Diencephalon (tissue), 1 donor: ENCODE measurements at places on chromosomes 12 and 14. TPM values are rescaled to one million over a fixed set of nuclear protein-coding genes. Genes with fewer than 3 reads are reported as not detected.

The OAS2 gene
- 3.2 TPM for total RNA-seq

The WNT1 gene
- not detected for total RNA-seq

The MAP1LC3B2 gene
- 2.1 TPM for total RNA-seq

The AMDHD1 gene
- total RNA-seq: 1.6 TPM

The PTPRR gene
- total RNA-seq: 22.1 TPM

The OR4K2 gene
- not detected for total RNA-seq

The FITM1 gene
- not detected for total RNA-seq

The USP44 gene
- 4.4 TPM for total RNA-seq

The ASB2 gene
- total RNA-seq: 1.4 TPM

The GALNT6 gene
- total RNA-seq: 0.23 TPM

The PROX2 gene
- not detected for total RNA-seq

The CLEC7A gene
- total RNA-seq: 2.1 TPM

The IL31 gene
- not detected for total RNA-seq

The TAS2R10 gene
- total RNA-seq: 3.7 TPM

The KRT6B gene
- not detected for total RNA-seq

The LUM gene
- total RNA-seq: 11.8 TPM
